ENCODE measurements at places on chromosomes 6 and 20. TPM values are rescaled to one million over a fixed set of nuclear protein-coding genes. Genes with fewer than 3 reads are reported as not detected.
A peak's percentile ranks its signal among the peaks of the same experiment; 100 is the strongest.

TMX4 gene
- 2.5 TPM for total RNA-seq

GRCh38 chr20:37282556-37282955, 6.9 kb upstream of the MANBAL start:
- DNase-seq: peak; percentile 44

GRCh38 chr20:61949714-61950640, 115.7 kb downstream of the TAF4 start:
- no peak for DNase-seq

CAP2 gene
- total RNA-seq: 16.5 TPM

DNA sequence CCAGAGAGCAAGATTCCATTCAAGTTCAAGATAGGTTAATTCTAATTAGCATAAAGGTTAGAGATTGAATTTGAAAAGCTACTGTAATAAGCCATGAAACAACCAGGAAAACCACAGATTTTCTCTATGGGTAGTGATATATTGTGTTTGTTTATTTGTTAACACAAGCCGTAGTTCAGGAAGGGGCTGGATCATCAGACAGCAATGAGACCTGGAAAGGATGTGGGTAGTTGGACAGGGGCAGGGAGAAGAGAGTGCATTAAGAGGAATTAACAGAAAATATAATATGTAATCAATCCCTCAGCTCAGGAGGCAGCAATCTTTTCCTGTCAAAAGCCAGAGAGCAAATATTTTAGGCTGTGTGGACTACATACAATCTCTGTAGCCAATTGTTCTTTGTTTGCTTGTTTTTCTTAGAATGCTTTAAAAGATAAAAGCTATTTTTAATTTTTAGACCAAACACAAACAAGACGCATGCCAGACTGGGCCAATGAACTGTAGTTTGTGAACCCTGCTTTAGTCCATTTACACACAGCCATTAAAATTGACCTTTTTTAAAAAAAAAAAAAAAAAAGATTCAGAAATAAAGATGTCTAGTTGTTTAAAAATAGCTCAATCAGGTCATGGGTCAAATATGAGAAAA, 398.7 kb upstream of the MARCKS start:
- no peak for DNase-seq

GRCh38 chr20:16491294-16491905, 81.8 kb downstream of the KIF16B start:
- no peak for DNase-seq

DNA sequence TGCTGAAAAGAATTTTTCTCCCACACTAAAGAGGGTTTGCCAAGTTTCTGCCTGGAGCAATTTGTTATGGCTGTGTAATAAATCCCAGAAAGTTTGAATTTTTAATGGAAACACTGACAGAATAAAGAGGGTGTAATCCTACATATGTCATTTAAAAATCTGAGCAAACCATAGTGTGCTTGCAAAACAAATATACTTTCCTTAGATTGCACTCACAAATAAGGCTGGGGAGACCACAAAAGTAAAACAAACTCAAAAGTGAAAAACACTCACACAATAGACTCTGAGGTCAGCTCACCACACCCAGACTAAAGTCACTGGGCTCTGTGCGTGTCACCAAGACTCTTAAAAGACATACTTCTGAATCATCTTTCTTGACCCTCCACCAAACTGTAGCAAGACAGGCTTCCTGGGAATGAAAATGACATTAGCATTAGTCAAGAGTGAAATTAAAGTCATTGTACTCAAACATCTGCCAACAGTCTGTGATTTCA, 4.8 kb upstream of the ATXN1 start:
- DNase-seq: peak; percentile 94

DNA sequence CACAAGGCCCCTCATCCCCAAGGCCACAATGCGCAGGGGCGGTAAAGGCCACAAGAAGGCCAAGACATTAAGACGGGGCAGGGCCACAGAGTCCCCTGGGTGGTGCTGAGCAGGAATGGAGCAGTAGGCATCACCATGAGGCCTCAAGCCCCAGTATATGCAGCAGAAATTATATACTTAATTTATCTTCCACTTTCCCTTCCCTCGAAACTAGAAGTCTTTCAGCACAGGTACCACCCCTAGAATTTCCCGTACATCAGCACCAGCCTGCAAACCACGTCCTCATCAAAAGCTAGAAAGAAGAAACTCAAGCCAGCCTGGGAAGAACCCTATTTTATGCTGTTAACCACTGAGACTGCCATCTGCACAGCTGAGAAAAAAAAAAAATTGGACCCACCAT, 89.4 kb downstream of the PLG start:
- no peak for DNase-seq

DEFB123 gene
- not detected for total RNA-seq

Data from Caki2 (cell line).